Osteocyte (in vitro differentiated cells): ENCODE measurements at places on chromosomes 12 and 14. TPM values are rescaled to one million over a fixed set of nuclear protein-coding genes. Genes with fewer than 3 reads are reported as not detected.

DNA sequence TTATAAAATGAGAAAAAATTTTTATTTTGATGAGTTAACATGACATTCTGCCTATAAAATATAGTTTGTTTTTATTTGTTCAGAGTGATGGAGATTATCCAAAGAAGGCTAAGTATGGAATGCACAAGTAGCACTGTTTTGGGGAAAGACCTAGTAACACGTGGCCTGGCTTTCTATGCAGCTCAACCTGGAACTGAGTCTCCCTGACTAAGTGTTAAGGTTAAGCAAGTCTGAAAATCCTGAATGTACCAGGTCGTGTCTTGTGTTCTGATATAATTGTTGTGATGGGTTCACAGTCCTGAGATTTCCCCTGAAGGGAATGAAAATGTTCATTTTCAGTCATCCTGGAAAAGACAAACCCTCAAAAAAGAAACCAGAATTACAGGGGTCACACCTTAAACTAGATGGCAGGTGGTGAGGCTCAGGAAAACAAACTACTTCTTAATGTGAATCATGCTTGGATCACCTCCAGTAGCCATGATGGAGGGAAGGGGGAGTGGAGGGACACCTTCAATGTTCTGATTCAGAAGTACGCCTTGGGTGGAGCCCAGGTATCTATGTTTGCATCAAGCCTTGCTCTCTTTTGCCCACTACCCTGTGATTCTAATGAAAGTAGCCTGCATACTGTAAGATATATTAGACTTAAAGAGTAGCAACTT, 236.8 kb downstream of the ALX1 start:
- no peak overlapping the region for H3K27ac ChIP-seq
- no peak for DNase-seq
- H3K4me3 ChIP-seq: no peak overlapping the region
- H3K4me1 ChIP-seq: no peaks in the 10 kb centered on the region

Gene LRTM2
- not detected in 2 replicates for total RNA-seq

Gene WSB2
- 94.7 and 98.2 TPM in 2 replicates for total RNA-seq

Gene INSM2
- not detected in 2 replicates for total RNA-seq

- H3K27ac ChIP-seq: no peak overlapping the region
- DNase-seq: no peak
- H3K36me3 ChIP-seq: no peaks in the 10 kb centered on the region
- peaks cover 4% of the 10 kb centered on the region for H3K4me1 ChIP-seq
- H3K4me3 ChIP-seq: no peak overlapping the region
Observed at GRCh38 chr12:79183926-79184325, 319.4 kb downstream of the SYT1 start.

GRCh38 chr14:101932673-101933072, 31.7 kb upstream of the DYNC1H1 start:
- H3K36me3 ChIP-seq: no peaks in the 10 kb centered on the region
- H3K27me3 ChIP-seq: no peaks in the 10 kb centered on the region
- no peak for DNase-seq
- H3K27ac ChIP-seq: no peak overlapping the region
- H3K4me1 ChIP-seq: no peaks in the 10 kb centered on the region
- no peak overlapping the region for H3K4me3 ChIP-seq

Gene ACRBP
- 0.73 and 1.0 TPM in 2 replicates for total RNA-seq

DNA sequence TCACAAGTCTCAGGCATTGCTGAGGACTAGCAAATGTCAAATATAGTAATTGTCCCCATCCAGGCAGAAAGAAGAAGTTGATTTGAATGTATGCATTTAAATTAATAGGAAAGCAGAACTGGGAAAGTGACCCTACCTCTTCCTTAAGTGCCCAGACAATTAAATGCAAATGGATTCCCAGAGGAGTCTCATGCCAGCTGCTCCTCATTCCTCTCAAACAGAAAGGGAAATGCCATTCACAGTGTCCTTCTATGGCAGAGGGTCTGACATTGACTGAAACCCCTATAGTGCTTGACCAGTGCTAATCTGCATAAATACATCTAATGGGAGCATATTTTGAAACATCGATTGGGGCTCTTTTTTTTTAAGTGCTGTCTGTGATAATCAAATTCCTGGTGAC, 292.4 kb upstream of the SEL1L start:
- no peaks in the 10 kb centered on the region for H3K27me3 ChIP-seq
- no peak for DNase-seq
- no peak overlapping the region for H3K27ac ChIP-seq
- H3K4me3 ChIP-seq: no peak overlapping the region
- H3K4me1 ChIP-seq: no peaks in the 10 kb centered on the region
- no peaks in the 10 kb centered on the region for H3K36me3 ChIP-seq

Gene AVPR1A
- 1.7 TPM in 2 replicates for total RNA-seq

DNA sequence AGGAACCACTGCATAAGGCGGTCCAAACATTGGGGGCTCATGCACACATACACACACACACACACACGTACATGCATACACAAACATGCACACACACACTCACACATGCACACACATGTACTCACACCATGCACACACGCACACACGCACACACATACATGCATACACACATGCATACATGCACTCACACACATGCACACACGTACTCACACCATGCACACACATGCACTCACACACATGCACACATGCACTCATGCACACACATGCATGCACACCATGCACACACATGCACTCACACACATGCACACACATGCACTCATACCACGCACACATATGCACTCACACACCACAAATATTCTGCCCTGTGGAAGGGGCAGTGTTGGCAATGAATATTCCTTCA, 22.1 kb downstream of the OAS2 start:
- no peaks in the 10 kb centered on the region for H3K4me1 ChIP-seq
- H3K27me3 ChIP-seq: peaks cover 14% of the 10 kb centered on the region
- DNase-seq: no peak
- no peaks in the 10 kb centered on the region for H3K36me3 ChIP-seq

Gene CDH24
- total RNA-seq: 13.3 and 13.7 TPM in 2 replicates

- H3K4me1 ChIP-seq: no peaks in the 10 kb centered on the region
- H3K27me3 ChIP-seq: no peaks in the 10 kb centered on the region
- DNase-seq: no peak
- peaks cover 79% of the 10 kb centered on the region for H3K36me3 ChIP-seq
- no peak overlapping the region for H3K4me3 ChIP-seq
- no peak overlapping the region for H3K27ac ChIP-seq
Observed at GRCh38 chr12:1947081-1947480, 28.6 kb upstream of the CACNA2D4 start.

Gene TNFAIP2
- 1.3 and 2.9 TPM in 2 replicates for total RNA-seq

DNA sequence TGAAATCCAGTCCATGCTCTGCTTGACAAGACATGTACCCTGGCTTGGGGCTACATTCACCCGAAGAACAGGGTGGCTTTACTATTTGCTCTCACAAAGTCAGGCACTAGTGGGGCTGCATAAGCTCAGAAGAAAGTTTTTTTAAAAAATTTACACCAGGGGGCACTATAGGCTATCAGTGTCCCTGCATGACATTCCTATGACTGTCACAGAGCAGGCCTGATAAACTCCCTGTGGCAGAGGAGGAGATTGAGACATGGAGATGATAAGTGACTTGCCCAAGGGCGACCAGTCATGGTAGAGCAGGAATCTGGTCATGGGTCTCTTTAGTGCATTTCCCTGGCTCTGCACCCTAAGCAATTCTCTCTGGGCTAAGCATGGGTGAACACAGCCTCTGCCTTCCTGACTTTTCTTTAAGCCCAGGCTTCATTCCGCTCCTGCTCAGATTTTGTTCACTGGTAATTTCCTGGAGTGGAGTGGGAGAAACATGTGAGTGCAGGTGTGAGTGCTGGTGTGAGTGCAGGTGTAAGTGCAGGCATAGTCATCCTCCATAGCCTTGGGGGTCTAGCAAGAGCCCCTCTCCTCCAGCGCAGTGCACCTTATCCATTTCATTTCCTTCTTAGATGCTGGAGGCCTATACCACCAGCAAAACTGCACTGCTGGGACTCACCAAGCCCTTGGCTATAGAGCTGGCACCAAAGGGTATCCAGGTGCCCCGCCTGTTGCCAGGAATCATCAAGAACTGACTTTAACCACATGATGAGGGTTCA, 91.6 kb downstream of the DHRS2 start:
- no peaks in the 10 kb centered on the region for H3K4me1 ChIP-seq
- H3K36me3 ChIP-seq: no peaks in the 10 kb centered on the region
- H3K4me3 ChIP-seq: no peak overlapping the region
- H3K27me3 ChIP-seq: peaks cover 5% of the 10 kb centered on the region
- H3K27ac ChIP-seq: no peak overlapping the region

GRCh38 chr14:100406505-100407131, 83.5 kb downstream of the SLC25A47 start:
- peaks cover 1% of the 10 kb centered on the region for H3K36me3 ChIP-seq
- H3K4me3 ChIP-seq: no peak overlapping the region
- DNase-seq: no peak

GRCh38 chr14:73227812-73228781, 9.2 kb upstream of the PAPLN start:
- peak overlapping the region; percentile 44 for H3K4me3 ChIP-seq
- DNase-seq: peak; percentile 92
- H3K27ac ChIP-seq: peak overlapping the region; percentile 89
- H3K36me3 ChIP-seq: peaks cover 6% of the 10 kb centered on the region
- peaks cover 2% of the 10 kb centered on the region for H3K27me3 ChIP-seq

DNA sequence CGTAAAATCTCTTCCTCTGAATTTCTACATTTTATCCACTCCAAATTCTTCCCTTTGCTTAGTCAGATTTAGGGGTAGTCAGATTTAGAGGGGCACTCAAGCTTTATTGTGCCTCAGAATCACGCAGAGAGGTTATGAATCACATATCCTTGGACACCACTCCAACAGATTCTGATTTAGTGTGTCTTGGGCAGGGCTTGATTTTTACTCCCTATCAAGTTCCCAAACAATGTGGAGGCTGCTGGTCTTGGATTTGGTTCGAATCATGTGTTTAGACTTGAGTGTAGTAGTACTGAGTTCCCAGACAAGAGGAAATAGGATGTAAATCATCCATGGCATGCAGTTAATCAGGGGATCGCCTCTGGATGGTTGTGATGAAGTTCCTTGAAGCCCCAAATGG, 298.1 kb upstream of the CLEC14A start:
- no peaks in the 10 kb centered on the region for H3K36me3 ChIP-seq
- H3K4me3 ChIP-seq: no peak overlapping the region
- H3K27me3 ChIP-seq: no peaks in the 10 kb centered on the region

GRCh38 chr12:26668847-26669246, 164.1 kb downstream of the ITPR2 start:
- H3K27me3 ChIP-seq: no peaks in the 10 kb centered on the region
- no peaks in the 10 kb centered on the region for H3K4me1 ChIP-seq
- no peak overlapping the region for H3K27ac ChIP-seq
- DNase-seq: no peak

DNA sequence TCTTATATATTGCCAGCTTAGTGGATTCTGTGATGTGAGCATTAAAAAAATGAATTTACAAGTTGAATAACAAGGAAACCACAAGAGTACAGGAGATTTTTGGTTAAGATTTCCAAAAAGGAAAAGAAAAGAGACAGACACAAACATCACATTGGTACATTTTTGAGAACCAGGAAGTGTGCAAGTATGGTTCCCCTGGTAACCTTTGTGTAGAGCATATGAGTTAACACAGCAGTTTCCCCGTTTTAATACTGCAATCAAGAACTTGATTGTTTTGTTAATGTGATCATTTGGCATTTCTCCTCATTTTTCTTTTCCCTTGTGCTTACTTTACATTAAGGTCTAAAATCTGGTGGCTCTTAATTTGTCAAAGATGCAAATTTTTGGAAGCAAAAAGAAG, 490.4 kb upstream of the ATP2B1 start:
- H3K36me3 ChIP-seq: no peaks in the 10 kb centered on the region
- peaks cover 6% of the 10 kb centered on the region for H3K4me1 ChIP-seq
- H3K4me3 ChIP-seq: no peak overlapping the region

Gene ASB2
- total RNA-seq: 0.34 and 0.38 TPM in 2 replicates

- peaks cover 14% of the 10 kb centered on the region for H3K4me1 ChIP-seq
- no peaks in the 10 kb centered on the region for H3K36me3 ChIP-seq
- peaks cover 38% of the 10 kb centered on the region for H3K27me3 ChIP-seq
- H3K27ac ChIP-seq: no peak overlapping the region
- no peak for DNase-seq
Observed at GRCh38 chr12:65728455-65728847, 95.8 kb upstream of the HMGA2 start.
